SHP77 treated with DMSO at 0.1 percent for 48 hours (cell line): ENCODE measurements at places on chromosomes 2 and 18.

DNA sequence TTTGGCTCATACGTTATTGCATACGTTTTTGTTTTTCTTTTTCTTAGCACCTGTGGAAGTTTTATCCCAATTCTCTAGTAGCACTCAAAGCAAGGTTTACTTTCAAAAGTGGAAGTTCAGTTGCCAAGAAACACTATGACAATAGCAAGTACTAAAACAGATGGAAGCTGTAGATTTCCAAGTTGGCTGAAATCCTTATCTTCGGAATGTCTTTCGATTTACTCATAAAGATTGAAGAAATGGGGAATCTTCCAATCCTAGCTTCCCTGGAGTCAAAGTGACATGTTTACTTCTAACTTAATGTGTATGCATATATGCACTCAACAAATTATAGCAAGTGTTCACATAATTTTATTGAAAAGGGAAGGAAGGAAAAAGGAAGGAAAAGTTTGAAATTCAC, 307.4 kb downstream of the CTNNA2 start:
- DNase-seq, result no peak

DNA sequence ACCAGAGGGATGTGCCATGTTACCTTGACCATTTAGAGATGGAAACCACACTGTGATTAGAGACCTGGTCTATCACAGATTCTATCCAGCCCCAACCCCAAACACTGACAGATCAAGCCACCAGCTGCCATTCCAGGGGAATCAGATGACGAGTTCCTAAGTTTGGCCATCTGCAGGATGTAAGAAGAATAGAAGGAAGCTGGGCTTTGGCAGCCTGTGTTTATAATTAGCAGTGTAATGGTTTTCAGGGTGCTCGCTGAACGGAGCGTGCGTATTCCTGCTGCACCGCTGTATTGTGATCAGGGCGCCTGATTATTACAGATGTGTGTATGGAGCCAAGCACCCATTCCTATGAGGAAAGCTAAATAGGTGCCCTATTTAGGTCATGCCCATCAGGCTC, 138.1 kb downstream of the LRRC30 start:
- DNase-seq, result no peak

GRCh38 chr2:102620332-102620731, 979 bp downstream of the SLC9A2 start:
- DNase-seq, result no peak

GRCh38 chr2:166882851-166883250, 5.4 kb upstream of the XIRP2 start:
- DNase-seq, result no peak

GRCh38 chr18:10057894-10058791, 144.3 kb downstream of the VAPA start:
- no peak for DNase-seq
